ENCODE measurements at places on chromosomes 12 and 14.
A peak's percentile ranks its signal among the peaks of the same experiment; 100 is the strongest.

DNA sequence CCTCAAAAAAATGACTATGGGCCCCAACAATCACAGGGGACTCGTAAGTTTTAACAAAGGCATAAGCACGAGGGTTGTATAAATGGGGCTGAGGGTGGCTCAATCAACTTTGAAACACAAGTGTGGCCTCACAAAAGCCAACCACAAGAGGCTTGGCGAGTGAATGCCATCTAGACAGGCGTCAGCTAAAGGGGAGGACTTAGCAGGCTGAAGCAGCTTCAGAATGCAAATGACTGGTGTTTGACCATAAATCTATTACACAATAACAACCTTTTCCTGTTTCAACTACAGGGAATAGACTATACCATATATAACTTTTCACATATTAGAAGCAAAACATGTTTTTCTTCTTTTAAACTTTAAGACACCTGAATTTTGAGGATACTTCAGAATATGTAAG, 777.9 kb downstream of the FSCB start:
- no peak for DNase-seq

GRCh38 chr14:89564286-89564957, 147.4 kb upstream of the FOXN3 start:
- no peak for DNase-seq

DNA sequence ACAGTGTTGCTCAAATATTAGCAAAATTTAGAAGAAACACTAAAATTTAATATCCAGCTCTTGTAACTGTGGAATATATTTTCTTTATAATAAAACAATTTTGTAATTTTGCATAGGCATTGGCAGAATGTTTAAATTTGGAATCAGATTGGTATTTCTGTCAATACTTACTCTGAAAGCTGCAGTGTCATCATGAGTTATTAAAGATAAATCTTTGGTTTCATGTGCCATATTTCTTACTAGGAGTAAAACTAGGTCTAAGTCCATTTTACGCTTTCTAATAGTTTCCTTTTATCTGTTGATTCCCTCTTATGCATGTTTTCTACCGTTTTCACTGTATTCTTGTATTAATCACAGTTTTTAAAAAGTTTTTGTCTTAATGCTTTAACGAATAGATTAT, 49.7 kb downstream of the CCDC91 start:
- no peak for DNase-seq

- DNase-seq: no peak
These were observed 58.6 kb downstream of the TSPAN9 start for GRCh38 chr12:3135522-3136461.

DNA sequence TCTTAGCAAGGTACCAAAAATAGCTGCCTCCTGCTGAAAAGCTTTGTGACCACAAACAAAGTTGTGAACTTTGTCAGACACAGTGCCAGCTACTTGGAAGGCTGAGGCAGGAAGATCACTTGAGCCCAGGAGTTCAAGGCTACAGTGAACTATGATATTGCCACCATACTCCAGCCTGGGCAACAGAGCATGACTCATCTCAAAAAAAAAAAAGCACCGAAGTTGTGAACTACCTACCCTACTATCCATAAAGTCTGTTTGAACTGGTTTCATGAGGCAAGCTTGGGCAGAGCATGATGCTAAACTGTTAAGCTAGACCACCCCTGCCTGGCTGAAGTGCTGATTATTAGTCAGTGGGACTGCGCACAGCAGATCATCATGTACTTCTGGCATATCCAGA, 75.5 kb downstream of the RAD52 start:
- DNase-seq: no peak

DNA sequence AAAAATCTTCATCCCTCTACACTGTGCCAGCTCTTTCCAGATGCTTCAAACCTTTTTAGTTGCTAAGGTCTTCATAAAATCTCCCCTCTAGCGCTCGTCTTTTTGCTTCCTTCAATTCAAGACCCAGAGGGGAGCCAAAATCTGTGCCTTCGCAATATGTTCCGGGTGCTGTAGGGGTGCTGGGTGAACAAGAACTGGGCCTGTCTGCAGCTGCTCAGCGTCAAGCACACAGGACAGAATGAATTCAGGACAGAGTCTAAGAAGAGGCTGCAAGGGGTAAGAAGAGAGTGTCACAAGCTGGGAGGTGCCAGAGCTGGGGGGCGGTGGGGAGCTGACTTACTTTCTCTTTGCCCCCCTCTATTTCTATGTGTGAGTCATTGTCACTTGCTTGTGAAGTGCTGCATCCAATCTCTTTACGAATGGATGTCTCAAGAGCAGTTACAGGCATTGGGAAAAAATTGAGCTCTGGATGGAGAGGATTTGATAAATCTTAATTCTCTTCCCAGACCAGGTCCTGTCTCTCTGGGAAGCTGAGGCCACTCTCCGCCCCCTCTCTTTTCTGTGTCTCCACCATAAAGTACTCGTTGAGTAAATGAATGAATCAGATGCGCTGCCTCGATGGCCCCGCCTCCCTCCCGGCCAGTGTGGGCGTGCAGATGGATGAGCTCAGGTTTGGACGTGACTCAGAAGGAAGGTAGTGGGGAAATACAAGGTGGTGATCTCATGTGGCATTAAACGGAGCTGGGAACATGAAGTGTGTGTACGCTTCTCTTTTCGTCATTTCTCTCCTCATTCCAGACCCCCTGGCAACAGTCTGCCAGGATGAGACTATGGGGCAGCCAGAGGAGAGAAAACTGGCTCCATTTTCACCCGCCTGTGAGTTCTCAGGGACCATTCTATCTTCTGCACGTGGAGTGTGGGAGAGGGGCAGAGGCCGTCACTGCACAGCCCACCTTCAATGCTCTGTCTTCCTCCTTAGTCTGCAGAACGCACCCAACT, 91.3 kb downstream of the TSPAN9 start:
- peak; percentile 62 for DNase-seq

DNA sequence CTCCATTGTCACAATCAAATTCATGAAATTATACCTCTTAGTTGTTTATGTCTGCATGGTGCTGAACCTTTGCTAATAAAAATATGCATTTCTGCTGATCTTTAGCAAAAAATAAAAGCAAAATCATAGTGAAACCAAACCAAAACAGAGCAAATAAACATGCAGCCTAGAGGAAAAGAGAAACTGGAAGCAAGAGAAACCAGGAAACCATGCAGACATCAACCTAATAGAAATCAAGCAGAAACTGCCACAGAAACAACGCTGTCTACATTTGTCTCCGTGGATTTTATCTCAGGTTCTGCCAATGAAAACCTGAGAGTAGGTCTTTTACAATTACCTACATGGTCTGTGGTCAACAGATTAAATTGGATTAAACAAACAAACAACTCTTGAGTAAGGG, 173.7 kb downstream of the SYT10 start:
- DNase-seq: no peak

- DNase-seq: no peak
These were observed 194.0 kb downstream of the ZFP36L1 start for GRCh38 chr14:68598621-68599447.

GRCh38 chr14:57687416-57687815, 178.5 kb downstream of the SLC35F4 start:
- DNase-seq: no peak

DNA sequence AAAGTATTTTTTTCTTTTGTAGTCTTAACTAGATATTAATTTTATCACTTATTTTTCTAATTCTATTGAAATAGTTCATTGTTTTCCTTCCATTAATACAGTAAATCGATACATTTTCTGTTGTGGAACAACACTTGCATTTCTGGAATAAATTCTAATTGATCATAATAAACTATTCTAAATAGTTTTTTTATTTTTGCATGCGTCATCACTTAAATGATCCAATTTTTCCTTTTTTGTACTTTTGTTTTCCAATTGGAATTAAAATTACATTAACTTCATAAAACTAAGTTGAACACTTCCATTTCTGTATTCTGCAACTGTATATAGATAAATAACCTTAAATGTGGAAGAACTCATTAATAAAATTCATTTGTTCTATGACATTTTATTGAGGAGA, 202.5 kb downstream of the KCNC2 start:
- no peak for DNase-seq

DNA sequence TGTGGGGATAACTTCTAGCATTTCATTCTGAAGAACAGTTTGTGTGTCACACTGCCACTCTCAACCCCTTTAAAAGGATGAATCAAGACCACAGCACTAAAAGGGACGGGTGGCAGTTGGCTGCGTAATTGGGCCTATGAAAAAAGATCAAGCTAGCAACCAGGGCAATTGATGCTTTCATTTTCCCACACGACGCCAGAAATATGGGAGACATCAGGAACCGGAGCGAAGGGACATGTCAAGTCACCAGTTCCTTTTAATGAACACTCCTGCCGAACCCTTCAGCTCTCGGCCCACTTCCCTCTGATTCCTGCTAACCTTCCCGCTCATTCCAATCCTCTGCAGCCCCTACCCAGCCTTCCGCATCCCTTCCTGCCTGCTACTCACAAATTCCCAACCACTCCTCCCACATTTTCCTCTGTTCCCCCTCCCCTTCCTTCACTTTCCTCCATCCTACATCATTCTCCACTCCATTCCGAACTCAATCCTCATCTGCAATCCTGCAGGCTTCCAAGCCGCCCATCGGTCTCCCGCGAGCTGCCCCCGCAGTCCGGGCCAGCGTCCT, 753 bp downstream of the CSRNP2 start:
- DNase-seq: no peak

DNA sequence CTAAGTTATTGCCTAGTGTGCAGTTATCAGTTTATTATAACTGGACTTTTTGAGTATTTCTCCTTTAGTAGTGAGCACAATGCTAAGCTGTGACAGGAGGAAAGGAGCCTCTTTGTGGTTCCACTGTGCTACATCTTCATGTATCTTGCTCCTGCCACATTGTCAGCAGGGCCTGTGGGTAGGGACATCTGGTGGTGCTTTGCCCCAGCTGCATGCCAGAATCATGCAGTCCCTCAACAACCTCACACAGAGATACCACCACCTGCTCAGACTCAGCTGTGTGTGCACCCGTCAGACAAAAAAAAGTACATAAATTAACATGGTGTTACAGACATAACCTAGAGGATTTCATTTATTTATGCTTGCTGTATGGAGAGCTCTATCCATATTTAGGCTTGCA, 51.1 kb downstream of the MIS18BP1 start:
- no peak for DNase-seq

GRCh38 chr12:14935031-14935430, 3.3 kb downstream of the ERP27 start:
- DNase-seq: no peak

- DNase-seq: no peak
These were observed 195.2 kb upstream of the CRY1 start for GRCh38 chr12:107288414-107289127.

DNA sequence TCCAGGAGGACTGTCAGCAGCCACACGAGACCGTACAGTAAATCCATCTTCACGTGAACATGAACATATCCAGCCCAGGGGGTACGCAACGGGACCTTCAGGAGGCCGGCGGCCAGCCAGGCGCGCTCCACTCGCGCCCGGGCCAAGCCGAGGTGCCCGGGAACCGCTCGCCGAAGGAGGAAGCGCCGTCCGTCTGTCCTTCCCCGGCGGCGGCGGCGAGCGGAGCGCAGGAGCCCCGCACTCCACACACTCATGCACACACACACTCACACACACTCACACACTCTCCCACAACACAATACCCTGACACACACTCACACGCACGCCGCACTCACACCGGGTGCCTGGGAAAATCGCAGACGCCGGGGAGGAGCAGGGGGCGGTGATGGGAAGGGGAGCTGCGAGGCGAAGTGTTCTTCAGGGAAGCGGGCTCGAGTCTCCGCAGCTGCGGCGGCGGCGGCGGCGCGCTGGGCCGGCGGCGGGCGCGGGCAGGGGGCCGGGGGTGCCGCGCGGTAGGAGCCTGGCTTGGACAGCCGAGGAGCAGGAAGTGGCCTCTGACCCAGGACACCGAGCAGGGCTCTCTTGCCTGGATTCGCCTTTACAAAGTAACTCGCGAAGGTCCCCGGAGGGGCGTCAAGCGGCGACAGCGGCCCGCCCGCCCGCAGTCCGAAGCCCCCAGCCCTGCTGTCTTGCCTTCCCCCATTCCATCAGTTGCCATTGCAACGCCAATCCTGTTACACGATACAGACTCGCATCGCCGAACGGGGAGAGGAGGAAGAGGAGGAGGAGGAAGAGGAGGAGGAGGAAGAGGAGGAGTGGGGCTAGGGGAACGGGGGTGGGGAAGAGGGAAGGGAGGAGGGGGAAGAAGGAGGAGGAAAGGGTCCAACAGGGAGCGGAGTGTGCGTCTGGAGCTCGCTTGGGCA, 601 bp downstream of the MDGA2 start:
- no peak for DNase-seq

DNA sequence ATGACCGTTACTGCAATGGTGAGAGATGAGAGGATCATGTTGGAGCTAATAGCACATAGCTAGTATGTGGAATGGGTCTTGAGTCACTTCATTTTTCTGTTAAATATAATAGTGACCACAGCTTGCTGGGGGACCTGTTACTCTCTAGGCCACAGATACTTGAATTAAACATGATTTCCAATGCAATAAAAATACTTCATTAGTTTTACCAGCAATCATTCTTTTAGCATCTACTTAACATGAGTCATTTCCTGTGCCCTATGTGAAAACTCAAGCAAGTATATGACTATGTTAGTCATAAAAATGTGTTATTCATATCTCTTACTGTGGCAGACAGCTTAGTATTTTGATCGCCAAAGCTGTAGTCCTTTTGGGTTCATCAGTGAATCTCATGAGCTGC, 798.8 kb downstream of the SLC16A7 start:
- DNase-seq: peak; percentile 84

DNA sequence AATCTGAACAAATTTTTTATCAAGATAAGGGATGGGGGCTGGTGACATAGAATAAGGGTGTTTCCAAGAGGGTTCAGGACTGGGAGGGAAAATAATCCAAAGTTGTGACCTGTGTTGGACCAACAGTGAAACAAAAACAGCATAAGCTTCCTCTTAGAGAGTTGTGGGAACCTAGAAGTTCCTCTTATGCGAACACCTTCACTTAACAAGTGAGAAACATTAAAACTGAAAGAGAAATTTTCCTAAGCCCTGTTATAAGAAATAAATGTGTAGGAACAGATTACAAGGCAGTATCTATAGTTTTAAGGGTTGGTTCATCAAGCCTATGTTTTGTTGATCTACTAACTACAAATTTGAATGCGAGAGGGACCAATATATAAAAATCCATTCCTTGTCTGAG, 58.4 kb downstream of the LLPH start:
- no peak for DNase-seq

DNA sequence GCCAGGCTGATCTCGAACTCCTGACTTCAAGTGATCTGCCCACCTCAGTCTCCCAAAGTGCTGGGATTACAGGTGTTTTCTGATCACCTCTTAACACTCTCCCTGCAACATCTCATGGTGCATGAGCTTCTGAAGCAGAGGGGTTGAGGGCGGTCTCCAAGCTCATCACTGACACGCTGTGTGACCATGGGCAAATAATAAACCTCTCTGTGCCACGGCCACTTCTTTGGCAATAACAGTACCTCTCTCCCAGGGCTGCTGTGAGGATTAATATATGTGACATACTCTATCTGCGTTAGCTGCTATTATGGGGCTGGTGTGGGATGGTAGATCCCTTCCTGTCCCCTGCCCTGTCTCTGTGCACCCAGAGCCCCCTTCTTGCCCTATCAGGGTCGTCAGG, 62.9 kb upstream of the LHX5 start:
- DNase-seq: no peak

DNA sequence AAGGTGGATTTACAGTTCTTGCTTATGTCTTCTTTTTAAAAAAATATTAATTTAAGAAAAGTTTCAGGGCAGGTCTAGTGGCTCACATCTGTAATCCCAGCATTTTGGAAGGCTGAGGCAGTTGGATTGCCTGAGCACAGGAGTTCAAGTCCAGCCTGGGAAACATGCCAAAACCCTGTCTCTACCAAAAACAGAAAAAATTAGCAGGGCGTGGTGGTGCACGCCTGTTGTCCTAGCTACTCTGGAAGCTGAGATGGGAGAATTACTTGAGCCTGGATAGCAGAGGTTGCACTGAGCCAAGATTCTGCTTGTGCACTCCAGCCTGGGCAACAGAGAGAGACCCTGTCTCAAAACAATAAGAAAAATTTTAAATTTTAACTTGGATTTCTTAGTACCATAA, 5.4 kb upstream of the TAS2R46 start:
- peak; percentile 1 for DNase-seq

All from fibroblast of skin of left biceps (primary cell).